GM06990 (cell line): ENCODE measurements at places on chromosomes 3 and 15.

GRCh38 chr3:72896996-72897757, 9.3 kb downstream of the GXYLT2 start:
- no peak for DNase-seq

- DNase-seq, result no peak
These were observed 4.6 kb upstream of the ANKRD63 start for GRCh38 chr15:40287505-40287904.

GRCh38 chr3:145190138-145190537, 970.8 kb downstream of the PLOD2 start:
- DNase-seq, result no peak

DNA sequence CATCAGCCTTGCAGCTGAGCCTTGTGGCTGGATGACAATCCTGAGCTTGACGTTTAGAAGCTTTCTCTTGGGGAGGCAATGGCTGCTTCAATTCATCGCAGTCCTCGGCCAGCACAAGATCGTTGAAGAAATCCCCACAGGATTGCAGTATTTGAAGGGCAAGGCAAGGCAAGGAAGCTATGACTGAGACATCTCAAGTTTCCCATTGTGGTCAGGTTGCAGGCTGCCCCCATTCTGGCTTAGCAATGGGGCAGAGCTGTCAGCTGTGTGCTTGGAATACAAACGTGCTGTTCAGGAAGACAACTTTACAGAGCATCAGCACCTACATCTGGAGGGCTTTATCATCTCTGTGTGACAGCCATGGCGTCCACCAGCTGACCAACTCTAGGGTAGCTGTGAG, 275.9 kb upstream of the TBL1XR1 start:
- DNase-seq, result no peak

DNA sequence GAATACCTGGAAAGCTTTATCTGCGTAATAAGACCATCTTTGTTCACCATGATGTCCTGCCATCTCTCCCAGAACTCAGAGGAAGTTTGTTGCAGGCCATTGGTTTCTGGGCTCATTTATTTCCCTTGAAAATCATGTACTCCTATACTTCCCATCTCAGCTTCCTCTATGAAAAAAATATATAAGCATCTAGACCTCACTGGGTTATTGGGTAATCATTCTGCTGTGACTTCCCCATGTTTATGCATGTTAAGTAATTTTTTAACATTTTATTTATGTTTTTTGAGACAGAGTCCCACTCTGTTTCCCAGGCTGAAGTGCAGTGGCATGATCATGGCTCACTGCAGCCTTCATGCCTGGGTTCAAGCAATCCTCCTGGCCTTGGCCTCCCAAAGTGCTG, 184.5 kb downstream of the ZPLD1 start:
- DNase-seq, result no peak

- no peak for DNase-seq
These were observed 65.6 kb upstream of the PLXNA1 start for GRCh38 chr3:126917232-126917804.

DNA sequence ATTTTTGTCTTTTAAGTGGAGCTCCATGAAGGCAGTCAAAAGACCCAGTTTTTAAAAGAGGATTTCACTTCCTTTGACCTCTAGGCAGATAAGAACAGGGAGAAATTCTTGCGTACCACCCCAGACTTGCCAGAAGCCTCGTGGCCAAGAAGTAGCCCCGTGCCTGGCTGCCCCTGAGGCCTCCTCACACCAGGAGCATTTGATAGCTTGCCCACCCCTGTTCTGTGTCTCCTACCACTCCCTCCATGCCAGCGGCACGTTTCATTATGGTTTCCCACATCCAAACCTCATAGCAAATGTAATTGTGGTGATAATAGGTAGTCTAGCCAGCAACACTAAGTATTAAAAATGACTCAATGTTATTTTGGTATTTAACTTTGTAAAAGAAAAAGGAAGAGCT, 107.7 kb downstream of the GHSR start:
- no peak for DNase-seq

- no peak for DNase-seq
These were observed 4.7 kb downstream of the SLC51A start for GRCh38 chr3:196220991-196221390.

GRCh38 chr15:41941644-41942415, 30.5 kb downstream of the EHD4 start:
- no peak for DNase-seq

DNA sequence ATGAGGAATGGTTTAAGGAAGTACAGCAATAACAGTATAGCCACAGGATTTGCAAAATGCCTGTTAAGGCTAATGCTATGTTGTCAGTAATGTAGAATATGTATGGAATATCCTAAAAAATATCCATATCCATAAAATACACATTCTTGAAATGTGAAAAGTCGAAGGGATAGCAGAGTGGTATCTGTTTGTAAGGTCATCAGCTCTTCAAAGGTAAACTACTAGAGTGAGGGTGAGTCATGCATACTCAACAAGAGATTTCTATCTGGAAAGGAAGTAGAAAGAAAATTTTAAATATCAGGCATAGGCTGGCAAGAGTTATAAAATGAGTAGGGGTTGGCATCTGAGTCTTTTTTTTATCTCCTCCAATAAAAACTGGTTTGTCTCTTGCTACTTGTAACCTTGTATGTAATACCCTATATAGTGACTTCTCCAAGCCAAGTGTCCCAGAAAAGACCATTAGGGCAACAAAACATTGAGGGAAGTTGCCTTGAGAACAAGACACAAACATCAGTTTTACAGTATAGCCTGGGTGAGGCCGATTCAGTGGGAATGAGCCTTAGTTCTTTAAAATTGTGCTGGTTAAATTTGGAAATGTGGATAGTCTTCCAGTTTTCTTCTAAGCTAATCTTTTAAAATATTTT, 103.1 kb downstream of the SPATA16 start:
- no peak for DNase-seq

- peak; percentile 64 for DNase-seq
These were observed 43.2 kb downstream of the ARHGEF3 start for GRCh38 chr3:56758539-56758981.

- no peak for DNase-seq
These were observed 16.3 kb upstream of the PLSCR1 start for GRCh38 chr3:146560678-146561077.

DNA sequence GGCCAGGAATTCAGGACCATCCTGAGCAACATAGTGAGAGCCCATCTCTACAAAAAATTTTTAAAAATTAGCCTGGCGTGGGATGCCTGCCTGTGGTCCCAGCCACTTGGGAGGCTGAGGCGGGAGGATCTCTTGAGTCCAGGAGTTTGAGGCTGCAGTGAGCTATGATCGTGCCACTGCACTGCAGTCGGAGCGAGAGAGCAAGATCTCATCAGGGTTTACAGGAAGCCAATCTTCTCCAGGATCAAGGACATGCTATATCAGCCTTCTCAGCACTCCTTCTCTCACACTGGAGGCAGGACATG, 451 bp upstream of the STOML1 start:
- DNase-seq, result no peak

- DNase-seq, result no peak
These were observed 279.2 kb upstream of the P2RY1 start for GRCh38 chr3:152555666-152556291.

GRCh38 chr3:148457886-148458285, 239.8 kb upstream of the AGTR1 start:
- DNase-seq, result no peak

- DNase-seq, result no peak
These were observed 386.6 kb upstream of the WNT5A start for GRCh38 chr3:55873523-55874254.

GRCh38 chr15:52406601-52407000, 111.0 kb upstream of the MYO5C start:
- no peak for DNase-seq

DNA sequence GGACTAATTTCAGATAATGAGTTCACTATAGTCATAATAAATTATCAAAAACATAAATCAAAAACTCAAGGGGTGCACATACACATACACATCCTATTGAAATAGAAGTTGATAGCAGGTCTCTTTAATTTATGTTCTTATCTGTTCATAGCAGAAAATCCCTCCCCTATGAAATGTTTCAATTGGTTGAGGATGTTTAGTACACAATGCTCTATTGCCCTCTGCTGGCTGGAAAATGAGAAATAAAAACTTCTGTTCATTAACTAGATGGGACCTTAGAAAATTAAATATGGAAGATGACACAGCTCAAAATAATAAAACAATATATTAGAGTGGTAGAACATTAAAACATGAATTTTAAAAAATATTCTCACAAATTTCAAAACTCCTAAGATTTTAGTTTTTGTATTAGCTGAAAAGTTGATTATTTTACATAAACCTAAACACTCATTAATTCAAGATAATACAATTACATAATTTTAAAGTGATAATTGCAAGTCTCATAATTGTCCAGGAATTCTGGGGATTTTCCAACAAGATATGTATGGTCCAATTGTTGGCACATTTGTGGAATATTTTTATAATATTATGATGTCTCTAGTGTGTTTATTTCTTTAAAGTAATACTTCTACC, 735.0 kb downstream of the ROBO1 start:
- DNase-seq, result no peak

DNA sequence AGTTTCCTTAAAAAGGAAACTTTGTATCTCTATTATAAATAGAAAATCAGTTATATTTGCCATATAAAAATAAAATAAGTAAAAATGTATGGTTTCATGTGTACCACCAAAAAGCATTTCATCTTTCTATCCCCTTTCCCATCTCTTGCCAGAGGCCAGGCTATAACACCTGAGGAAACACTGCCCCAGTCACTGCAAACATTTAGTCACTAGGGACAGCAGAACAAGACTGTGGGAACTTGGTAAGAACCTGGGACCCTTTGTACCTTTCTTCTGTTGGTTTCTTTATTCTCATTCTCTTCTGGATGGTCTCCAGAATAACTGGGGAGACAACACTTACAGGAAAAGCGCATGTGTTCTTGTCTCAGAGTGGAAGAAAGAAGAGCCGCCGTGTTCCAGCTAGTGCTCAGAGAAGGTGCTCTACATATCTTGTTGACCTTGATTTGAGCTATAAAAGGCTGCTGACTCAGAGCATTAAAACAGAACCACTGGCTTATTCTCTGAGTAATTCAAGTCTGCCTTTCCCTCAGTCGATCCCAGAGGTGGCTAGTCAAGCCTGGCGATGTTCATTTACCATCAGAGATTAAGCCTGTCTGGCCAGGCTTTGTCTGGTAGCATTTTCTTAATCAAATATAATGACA, 361.6 kb downstream of the RBMS3 start:
- DNase-seq, result no peak

- no peak for DNase-seq
These were observed 775 bp downstream of the ARNT2 start for GRCh38 chr15:80404761-80405553.

DNA sequence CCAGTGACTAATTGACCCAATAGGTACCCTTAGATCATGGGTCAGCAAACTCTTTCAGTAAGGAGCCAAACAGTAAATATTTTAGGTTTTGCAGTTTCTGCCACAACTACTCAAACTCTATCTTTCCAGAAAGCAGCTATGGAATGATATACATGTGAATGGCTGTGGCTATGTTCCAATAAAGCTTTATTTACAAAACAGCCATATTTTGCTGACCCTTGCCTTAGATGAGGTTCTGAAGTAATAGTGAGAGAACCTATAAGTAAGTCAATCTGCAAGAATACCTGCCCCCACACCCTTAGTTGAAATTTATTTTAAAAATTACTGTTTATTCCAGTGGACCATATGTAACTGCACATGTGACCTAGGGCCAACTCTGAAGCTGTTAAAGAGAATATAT, 134.0 kb downstream of the CMSS1 start:
- no peak for DNase-seq

DNA sequence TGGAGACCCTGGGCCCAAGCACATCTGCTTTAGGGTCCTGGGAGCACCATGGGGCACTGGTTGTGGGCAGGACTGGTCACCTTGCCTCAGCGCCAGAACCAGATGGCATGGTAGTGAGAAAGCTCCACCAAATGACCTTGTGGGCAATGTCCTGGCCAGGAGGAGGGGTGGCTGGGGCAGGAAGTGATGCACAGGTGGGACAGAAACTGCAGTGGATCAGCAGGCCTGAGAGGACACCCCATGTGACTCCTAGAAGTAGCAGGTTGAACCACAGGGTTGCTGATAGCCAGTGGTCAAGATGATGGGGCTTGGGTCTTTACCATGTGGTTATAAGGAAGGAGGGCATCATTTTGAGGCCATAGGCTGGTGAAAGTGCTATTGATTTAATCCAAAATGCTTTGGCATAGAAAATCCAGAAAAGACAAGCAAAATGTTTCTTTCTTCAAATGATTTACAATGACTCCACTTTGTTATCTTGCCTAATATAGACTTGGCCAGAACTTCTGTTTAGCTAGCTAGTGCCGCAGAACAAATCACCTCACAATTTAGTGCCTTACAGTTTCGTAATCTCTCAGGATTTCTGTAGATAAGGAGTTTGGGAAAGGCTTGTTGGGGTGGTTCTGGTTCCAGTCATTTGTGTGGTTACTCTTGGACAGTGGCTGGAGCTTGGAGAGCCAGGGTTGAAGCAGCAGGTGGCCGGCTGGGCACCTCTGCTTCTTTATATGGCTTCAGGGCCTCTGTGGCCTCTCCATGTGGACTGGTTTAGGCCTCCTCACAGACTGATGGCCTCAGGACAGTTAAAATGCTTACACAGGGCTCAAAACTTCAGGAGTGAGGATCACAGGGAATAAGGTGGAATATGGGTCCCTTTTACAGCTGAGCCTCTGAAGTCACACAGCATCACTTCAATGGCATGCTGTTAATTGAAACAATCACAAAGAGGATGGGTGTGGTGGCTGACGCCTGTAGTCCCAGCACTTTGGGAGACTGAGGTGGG, 27.5 kb downstream of the TMEM158 start:
- DNase-seq, result no peak

GRCh38 chr3:127324913-127325628, 37.2 kb upstream of the PRR20G start:
- DNase-seq, result no peak

DNA sequence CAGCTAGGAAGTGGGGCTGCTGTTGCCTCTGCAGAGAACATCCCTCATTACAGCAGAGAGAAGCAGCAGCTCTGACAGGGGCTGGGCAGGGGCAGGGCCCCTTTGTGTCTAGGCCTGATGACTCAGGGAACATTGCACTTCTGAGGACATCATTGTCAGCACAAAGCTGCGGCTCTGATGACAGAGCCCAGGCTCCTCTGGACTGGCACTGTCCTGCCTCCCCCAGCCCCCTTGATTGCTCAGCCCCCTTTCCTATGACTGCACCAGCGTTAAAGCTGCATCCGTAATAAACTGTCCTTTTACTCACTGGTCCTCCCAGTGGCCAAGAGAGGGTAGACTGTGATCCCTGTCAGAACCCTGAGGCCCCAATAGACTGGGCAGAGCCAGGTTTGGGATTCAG, 18.3 kb downstream of the TRH start:
- DNase-seq, result no peak

- DNase-seq, result no peak
These were observed 100.5 kb upstream of the TSPAN3 start for GRCh38 chr15:77171221-77171967.

- DNase-seq, result no peak
These were observed 36.3 kb downstream of the LRTM1 start for GRCh38 chr3:54891540-54891897.

DNA sequence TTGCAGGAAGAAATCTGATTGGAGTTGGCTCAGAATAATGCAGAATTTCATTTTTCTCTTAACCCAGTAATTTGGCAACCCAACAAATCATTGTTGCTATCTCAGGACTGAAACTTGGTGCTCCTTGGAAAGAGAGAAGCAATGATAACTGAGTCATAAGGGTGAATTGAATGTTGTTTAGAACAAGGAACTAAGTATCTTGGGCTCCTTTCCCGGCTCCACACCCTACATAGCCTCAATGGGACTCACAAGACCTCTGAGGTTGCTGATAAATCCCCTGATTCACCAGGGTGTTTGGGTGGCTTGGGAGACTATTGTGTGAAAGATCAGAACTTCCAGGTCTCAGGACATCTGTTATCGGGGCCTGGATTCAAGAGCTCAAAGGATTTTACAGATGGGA, 7.8 kb upstream of the RAB8B start:
- DNase-seq, result no peak
